ENCODE measurements at places on chromosomes 11 and 22.

DNA sequence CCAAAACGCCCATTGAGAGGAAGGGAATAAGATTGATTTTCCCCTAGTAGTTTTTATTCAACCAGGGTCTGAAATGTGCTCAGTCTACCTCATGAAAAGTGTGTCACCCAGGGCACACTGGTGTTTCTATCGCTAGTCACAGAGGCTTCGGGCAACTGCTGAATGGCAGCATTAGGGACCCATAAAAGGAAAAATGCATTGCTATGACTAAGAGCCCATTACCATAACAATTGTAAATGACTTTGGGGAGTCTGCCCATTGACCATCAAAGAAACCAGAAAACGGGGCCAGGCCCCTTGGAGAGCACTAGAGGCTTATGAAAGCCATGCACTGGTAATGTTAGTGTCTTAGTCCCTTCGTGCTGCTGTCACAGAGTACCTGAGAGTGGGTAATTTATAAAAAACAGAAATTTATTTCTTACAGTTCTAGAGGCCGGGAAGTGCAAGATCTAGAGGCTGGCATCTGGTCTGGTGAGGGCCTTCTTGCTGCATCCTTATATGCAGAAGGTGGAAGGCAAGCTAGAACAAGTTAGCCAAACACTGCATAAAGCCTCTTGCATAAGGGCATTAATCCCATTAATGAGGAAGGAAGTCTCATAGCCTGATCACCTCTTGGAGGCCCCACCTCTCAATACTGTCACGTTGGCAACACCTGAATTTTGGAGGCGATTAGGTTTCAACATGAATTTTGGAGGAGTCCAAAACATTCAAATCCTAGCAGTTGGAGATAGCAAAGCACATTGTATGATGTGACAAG, 306.7 kb downstream of the ST3GAL4 start:
- no peak for DNase-seq

DNA sequence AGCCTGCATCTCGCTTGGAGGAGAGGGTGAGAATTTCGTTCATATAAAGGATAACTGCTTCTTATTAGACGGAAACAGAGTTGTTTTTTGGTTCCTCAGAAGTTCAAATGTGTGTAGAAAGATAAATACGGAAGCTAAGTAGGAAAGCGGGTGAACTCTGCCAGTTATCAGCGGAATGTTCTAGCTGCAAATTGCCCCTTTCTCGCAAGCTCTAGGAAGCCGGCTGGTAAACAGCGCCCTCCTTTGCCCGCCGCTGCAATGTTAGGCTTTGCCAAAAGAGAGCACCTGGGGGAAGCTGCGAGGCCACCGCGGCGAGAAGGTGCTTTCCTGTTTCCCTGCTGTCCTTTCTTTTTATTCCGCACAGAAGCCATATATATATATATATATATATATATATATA, 67.0 kb downstream of the IGLL5 start:
- no peak for DNase-seq

DNA sequence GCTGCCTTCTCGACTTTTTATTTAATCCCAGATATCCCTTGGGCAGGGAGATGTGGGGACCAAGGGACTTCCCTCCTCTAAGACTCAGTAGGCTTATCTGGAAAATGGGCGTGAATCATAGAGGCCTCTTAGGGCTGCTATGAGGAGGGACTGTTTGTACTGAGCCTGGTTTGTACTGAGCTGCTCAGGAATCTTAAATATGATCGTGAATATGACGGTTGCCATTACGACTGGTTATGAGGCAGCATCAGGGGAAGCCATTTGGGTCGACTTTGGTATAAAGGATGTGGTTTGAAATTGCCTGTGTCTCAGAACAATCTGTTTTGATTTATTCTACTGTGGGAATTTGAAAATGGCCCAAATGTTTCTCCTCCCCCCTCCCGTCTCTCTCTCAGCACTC, 20.6 kb downstream of the TSPAN18 start:
- no peak for DNase-seq

DNA sequence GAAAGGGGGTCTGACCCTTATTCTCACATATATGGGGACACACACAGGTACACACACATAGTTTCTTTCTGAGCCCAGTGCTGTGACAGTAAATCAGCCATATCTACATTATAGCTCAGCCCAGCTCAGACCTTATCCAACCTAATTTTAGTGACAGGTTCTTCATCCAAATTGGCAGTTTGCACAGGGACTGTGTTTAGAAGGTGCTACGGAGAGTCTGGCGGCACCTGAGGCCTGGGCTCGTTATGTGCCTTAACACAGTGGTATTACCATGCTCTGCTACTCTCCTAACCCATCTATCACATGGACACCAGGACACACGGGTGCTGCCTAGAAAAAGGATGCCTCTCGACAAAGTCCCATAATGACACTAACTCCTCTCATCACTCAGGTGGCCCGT, 109.3 kb downstream of the GALNT18 start:
- DNase-seq: no peak

DNA sequence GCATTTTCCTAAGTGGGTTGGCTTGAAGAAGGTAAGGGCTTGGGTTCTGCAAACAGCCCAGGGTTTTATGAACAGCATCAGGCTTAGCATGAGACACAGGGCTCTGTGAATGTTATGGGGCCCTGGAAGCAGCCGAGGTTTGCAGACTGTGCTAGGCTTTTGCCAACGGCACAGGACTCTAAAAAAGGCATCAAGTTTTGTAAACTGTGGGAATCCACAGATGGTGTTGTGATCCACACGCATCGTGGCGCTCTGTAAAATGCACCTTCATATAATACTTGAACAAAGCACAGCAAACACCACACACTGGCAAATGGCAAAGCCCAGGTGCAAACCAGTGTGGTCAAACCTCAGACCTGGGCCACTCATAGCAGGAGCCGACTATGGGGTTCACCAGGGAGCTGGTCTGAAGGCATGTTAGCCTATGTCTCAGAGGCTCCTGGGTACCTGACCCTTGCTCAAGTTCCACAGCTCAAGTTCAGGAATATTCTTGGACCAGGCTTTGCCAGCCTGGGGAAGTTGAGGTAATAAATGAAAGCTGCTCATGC, 2.4 kb upstream of the SLCO2B1 start:
- no peak for DNase-seq

- no peak for DNase-seq
These were observed 252.0 kb downstream of the CTTN start for GRCh38 chr11:70650075-70650909.

DNA sequence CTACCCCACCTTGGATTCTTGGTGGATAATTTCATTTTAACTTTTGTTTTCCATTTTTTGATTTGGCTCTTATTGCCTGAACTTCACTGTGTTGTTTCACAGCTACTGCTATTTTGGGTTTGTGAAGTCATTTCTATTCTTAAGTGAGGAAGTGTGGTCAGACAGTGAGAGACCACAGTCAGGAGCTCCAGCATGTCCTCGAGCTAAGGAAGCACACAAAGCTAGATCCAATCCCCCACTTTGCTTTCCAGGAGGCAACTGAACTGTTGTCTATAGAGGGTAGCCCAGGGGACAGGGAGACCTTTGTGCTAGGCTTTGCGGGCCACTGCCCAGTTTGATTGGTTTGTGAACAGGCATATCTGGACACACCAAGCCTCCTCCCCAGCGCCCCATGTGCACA, 251.8 kb upstream of the KIRREL3 start:
- no peak for DNase-seq

DNA sequence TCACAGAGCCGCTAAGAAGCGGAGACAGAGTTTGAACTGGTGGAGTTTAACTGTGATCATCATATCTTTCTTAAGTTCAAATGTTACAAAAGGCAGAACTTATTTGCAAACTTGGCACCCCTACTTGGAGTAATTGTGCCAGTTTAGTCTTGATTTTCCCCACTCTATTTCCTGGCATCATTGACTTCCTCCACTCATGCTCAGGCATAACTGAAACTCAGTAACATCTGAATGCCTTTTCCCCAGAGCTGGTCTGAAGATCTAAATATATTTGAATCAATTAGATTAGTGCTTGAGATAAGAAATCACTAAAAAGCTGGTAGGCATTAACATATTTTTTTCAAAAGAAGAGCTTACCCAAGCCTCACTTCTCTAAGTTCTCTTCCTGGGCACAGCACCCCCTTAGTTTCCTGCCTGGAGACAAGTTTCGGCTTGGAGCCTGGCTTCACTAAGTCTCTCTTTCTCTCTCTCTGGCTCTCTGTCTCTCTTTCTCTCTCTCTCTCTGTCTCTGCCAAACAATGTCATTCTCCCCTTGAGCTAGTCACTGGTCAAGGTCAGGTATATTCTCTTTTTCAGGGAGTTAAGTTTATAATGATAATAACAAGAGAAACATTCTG, 190.8 kb downstream of the LUZP2 start:
- DNase-seq: no peak

GRCh38 chr11:26578998-26579661, 7.1 kb upstream of the MUC15 start:
- DNase-seq: no peak

DNA sequence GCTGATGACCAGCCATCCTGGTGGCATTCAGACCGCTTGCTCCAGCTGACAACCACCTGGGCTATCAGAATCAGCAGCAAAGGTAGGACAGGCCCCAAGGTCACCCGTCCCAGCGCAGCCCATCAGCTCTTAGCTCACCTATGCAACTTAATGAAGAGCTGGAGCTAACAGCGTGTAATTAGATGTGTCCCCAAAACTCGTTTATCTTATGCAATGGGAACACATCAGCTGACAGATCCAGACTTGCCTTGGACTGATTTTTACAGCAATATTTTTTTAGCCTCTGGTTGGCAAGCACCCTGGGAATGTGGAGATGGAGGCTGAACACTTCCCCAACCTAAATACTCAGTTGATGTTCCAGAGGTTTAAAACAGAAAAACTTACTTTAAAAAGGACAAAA, 76.0 kb downstream of the PACSIN2 start:
- DNase-seq: no peak

- no peak for DNase-seq
These were observed 273.8 kb upstream of the ZC3H12C start for GRCh38 chr11:109819410-109819809.

- no peak for DNase-seq
These were observed 45.6 kb downstream of the IGSF9B start for GRCh38 chr11:133911171-133911570.

- no peak for DNase-seq
These were observed 25.2 kb upstream of the PANX1 start for GRCh38 chr11:94103471-94103870.

- no peak for DNase-seq
These were observed 458.0 kb upstream of the KIRREL3 start for GRCh38 chr11:127458561-127458960.

- DNase-seq: no peak
These were observed 4.1 kb upstream of the FAM83F start for GRCh38 chr22:39990686-39991085.

DNA sequence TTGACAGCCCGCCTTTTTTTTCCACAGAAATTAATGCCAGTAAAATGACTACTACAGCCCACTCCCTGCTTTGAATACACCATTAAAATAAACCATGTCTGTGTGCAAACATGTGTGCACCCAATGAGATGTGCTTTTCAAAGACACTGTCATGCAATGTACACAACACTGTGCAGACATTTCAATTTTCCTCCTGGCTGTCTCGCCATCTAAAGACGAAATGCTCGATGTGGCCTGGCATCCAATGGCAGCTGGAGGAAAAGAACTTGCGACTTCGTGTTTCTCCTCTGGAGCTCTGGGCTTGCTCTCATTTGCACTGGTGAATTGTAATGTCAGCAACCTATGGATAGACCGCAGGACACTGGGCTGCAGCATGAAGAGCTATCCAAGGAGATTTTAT, 147.0 kb upstream of the NAV2 start:
- DNase-seq: no peak

- DNase-seq: no peak
These were observed 44.1 kb downstream of the MMP20 start for GRCh38 chr11:102581066-102581465.

GRCh38 chr22:37484480-37485394, 1.4 kb downstream of the MFNG start:
- peak; percentile 61 for DNase-seq

DNA sequence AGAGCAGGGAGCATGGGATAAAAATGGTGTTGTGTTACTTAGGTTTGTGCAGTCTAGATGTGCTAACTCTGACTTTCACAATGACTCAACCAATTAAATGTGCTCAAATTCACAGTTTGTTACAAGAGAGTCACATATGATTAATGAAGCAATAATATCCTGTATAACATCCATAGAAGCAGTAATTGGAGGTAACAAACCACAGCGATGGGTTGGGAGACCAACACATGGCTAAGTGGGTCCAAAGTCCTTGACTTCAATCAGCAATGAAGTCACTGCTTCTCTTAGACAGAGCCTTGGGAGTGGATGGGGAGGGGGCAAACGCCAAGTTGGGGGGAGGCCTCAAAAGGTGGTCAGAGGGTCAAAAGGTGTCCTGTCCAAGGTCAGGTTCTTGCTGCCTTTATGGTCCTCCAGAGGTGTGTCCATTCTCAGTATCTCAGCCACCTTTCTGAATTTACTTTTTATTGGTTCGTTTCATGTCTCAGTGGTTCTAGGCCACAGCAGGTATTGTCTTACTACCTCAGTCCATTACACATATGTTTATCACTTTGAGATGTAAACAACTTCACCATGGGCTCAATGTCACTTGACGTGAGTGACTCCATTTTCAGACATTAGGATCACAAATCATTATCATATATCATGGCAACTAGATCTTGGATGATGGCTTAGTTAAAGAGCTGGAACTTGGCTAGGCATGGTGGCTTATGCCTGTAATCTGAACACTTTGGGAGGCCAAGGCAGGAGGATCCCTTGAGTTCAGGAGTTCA, 32.4 kb downstream of the SLN start:
- no peak for DNase-seq

- no peak for DNase-seq
These were observed 155.5 kb downstream of the SHANK2 start for GRCh38 chr11:71096751-71097388.

DNA sequence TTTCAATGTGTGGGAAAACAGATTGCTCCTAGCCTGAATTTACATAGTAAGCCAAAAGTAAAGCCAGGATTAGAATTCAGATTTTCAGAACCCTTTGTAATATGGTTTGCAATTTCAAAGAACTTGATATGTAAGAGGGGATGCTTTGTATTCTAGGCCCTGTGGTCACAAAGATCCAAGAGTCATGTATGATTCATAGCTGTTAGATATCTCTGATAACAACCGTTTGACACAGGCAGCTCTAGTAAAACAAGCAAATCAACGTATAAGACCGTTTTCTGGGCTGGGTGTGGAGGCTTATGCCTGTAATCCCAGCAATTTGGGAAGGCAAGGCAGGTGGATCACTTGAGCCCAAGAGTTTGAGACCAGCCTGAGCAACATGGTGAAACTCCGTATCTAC, 79.6 kb downstream of the EMSY start:
- no peak for DNase-seq

DNA sequence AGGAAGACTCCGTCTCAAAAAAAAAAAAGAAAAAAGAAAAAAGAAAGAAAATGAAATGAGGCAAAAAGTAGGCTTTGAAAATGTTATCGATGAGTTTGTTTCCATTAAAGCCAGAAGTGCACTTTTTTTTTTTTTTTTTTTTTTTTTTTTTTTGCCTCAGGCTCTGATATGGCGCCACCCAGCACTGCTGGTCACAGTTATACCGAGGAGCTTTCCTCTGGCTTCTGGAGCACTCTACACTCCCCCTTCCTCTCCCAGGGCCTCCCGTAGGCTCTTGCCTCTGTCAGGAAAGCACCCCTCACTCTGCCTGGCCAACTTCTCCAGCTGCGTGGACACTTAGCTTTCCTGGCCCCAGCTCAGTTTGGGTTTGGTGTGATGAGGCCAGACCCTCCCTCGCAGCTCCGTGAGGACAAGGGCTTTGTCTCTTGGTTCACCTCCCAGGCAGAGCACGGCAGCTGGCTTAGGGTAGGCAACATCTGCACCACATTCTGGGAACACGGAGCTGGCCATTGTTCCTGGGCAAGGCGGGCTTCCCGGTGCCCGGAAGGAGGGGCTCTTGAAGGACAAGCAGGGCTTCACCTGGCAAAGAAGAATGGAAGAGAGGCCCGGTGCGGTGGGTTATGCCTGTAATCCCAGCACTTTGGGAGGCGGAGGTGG, 16.9 kb downstream of the FADS2 start:
- no peak for DNase-seq
